ENCODE measurements at places on chromosomes 11 and 22.

DNA sequence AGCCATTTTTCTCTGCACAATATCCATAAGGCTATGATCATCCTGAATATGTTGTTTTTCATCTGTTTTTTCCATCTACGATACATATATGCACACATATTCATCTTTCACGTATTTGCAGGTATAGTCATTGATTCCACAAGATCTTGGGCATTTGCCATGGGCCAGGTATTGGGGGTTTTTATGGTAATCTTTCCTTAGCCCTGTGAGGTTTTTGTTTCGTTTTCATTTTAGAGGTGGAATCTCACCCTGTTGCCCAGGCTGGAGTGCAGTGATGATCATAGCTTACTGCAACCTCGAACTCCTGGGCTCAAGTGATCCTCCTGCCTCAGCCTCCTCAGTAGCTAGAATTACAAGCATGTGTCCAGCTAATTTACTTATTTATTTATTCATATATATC is 20.0 kb downstream of the CD6 start:
- DNase-seq = no peak

DNA sequence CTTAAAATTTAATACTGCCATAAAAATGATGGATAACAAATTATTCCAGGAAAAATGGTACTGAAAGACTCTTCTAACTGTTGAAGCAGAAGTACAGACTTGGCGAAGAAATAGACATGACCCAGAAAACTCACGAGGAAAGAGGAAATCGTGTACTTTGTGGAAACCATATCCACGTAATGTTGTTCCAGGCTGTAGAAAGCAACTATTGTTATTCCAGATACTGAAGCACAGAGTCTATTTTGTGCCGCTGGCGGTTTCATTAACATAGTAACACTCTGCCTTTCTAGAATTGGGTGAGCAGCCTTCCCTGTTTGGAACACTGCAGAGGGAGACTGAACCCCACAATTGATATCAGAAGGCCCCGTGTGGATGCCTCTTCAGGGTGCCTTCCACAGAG is 310.6 kb downstream of the TBC1D22A start:
- no peak for DNase-seq

- DNase-seq = no peak
Observed at GRCh38 chr11:95218149-95218548, 12.9 kb downstream of the SESN3 start.

GRCh38 chr11:34679681-34680080 is 58.8 kb downstream of the EHF start:
- DNase-seq = no peak

- no peak for DNase-seq
Observed at GRCh38 chr11:44315947-44316658, 6.2 kb upstream of the ALX4 start.

GRCh38 chr11:79794057-79794456 is 353.2 kb upstream of the TENM4 start:
- DNase-seq = no peak

DNA sequence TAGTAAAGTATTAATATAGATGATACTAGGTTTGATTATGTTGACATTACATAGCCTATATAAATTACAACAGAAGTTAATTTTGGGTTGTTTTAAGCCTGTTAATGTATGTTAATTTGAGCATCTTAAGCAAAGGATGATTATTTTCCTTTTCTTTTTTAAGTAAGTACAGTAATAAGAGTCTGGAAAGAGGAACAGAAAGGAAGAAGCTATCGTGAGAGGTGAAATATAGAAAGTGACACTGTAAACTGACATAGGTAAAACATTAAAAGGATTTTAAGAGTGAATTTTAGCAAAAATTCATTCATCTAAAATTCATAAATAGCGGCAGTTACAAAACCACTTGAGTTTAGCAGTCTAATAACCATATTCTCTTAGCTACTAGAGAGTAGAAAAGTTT is 45.5 kb downstream of the FAR1 start:
- DNase-seq = no peak

- peak; percentile 94 for DNase-seq
Observed at GRCh38 chr11:61679893-61680621, at the start of gene DAGLA. DAGLA (plus strand) TSS chr11:61680391; CDS start chr11:61720156, 39,765 bp downstream.

- DNase-seq = no peak
Observed at GRCh38 chr11:69277074-69277809, 16.7 kb upstream of the MYEOV start.

DNA sequence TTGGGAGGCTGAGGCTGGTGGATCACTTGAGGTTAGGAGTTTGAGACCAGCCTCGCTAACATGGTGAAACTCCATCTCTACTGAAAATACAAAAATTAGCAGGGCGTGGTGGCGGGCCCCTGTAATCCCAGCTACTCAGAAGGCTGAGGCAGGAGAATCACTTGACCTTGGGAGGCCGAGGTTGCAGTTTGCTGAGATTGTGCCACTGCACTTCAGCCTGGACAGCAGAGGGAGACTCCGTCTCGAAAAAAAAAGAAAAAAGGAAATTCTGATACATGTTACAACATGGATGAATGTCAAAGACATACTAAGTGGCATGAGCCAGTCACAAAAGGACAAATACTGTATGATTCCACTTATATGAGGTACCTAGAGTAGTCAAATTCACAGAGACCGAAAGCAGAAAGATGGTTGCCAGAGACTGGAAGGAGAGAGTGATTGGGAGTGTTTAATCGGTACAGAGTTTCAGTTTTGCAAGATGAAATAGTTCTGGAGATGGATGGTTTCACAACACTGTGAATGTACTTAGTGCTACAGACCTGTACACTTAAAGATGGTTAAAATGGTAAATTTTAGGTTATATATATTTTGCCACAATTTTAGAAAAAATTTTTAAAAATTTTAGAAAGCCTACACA is 92.3 kb downstream of the BLID start:
- no peak for DNase-seq

- no peak for DNase-seq
Observed at GRCh38 chr11:58801974-58802545, 42.4 kb downstream of the GLYATL2 start.

- DNase-seq = no peak
Observed at GRCh38 chr11:76443268-76443980, 1.4 kb upstream of the EMSY start.

- DNase-seq = no peak
Observed at GRCh38 chr22:19011075-19011474, 75.0 kb upstream of the PRODH start.

GRCh38 chr11:61539831-61540357 is 31.3 kb downstream of the LRRC10B start:
- no peak for DNase-seq

DNA sequence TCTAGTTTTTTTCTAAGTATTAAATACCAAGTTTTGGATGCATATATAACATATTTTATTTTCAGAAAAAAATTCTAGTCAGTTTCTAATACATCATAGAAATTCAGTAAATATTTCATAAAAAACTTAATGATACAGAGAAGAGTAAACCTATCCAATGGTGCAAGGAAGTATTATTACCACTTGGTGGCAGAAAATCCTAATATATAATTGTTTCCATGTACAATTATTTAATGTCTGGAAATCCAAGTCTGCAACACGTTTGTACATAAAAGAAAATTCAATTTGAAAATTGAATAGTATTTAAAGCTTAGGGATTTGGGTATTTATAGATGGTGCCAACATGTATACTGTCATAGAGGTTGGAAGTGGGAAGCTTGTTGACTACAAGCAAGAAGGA is 127.0 kb downstream of the TRPC6 start:
- DNase-seq = no peak

- peak; percentile 94 for DNase-seq
Observed at GRCh38 chr22:50250555-50251476, at the start of gene HDAC10. HDAC10 (minus strand) TSS chr22:50251265; CDS start chr22:50251032, 233 bp downstream.

GRCh38 chr11:134942681-134943080 is 530.6 kb upstream of the B3GAT1 start:
- no peak for DNase-seq

- DNase-seq = no peak
Observed at GRCh38 chr11:12290477-12290922, 86.9 kb upstream of the PARVA start.

DNA sequence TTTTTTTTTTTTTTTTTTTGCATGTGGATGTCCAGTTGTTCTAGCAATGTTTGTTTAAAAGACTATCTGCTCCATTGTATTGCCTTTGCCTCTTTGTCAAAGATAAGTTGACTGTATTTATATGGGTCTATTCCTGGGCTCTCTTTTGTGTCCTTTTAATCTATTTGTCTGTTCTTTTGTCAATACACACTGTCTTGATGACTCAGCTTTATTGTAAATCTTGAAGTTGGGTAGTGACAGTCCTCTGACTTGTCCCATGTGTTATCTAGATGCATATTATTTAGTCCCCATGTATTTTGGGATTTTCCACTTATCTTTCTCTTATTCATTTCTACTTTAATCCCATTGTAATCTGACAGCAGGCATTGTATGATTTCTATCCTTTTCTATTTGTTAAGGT is 3.3 kb downstream of the CCDC81 start:
- DNase-seq = no peak

DNA sequence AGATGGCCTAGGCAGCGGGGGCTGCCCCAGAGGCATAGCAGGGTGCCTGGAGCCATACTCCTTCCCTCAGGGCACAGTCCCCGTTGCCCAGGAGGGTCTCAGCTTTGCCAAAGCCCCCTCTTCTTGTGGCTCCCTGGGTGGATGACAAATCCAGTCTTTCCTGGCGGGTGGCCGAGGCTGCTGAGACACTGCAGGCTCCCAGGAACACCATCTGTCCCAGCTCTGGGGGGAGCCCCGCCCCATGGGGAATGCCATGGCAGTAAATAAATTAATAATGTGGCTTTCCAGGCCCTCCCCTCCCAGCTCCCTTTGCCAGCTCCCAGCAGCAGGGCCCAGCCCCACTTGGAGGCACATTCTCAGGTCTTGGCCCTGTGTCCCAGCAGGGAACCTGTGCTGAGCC is 45.0 kb downstream of the PDE2A start:
- no peak for DNase-seq

DNA sequence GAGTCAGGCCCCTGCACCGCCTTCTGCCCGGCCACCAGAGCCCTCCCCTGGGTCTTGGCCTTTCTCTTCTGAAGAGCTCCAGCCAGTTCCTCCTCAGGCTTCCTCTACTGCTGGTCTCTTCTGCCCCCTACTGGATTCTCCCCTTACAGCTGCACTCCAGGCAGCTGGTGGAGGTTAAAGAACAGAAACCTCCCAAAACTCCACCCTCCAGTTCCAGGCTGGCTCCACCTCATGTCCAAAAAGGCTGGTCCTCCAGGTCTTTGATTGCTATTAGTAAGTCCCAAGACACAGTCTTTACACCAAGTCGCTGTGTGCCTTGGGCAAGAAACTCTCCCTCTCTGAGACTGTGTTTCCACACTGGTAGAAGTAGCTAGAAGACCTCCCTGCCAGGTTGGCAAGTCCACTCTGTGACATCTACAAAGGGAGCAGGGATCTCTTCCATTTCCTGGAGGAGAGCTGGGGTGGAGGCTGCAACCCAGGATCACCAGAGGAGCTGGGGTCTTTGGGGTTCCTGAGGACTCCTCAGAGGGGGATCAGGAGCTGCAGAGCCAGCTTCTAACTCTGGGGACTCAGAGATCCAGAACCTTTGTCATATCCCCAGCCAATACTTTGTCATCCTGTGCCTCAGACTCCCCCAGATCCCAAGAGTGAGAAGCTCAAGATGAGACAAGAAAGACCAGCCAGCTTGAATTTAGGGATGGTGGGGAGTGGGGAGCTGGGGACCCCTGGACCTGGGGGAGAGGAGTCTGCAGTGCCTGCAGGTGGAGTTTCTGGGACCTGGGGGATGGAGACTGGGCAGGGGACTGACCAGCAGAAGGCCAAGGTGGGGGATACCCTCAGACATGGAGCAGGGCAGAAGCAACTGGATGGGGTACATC is 3.4 kb upstream of the IGLL5 start:
- DNase-seq = peak; percentile 88
